ENCODE measurements at places on chromosomes 4 and X.

DNA sequence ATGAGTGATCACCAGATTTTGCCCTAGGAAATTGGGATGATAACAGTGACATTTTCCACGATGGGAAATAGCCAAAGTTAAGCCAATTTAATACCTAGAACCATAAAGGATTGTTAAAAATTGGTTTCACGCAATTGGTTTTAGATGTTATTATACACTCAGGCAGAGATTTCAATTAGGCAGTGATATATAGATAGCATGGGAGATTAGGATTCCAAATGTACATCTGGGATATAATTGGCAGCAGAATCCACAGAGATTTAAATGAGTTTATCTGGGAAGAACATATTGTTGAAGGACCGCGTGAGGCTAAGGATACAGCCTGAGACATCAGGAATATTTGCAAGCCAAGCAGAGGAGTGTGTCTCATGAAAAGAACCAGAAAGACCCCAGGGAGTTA, 351.6 kb downstream of the GPM6A start:
- no peak for DNase-seq

- peak; percentile 26 for DNase-seq
Measured at GRCh38 chrX:103607364-103608305, at the start of gene TCEAL3. TCEAL3 (plus strand) TSS chrX:103607963; CDS start chrX:103609065, 1,102 bp downstream.

- no peak for DNase-seq
Measured at GRCh38 chrX:72641611-72642010, 69.0 kb upstream of the HDAC8 start.

DNA sequence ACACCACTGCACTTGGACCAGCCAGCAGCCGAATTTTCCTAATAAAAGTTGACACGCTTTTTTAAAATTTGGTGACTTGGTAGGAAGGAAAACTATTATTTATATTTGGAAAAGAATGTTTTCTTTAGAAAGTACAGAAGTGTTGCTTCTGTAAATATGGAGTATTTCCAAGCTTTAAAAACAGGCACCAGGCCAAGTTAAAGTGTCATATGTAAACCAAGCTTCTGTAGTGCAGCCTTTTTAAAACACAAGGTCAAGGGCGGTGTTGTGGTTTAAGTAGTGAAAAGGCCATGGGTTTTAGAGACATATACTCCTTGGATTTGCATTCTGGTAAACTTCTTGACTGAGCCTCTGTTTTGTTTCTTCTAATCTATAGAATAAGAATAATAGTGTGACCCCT, 62.7 kb downstream of the TRIM2 start:
- peak; percentile 72 for DNase-seq

Data from IMR-90 (cell line).